DMS53 (cell line): ENCODE measurements at places on chromosomes 1 and 21.

DNA sequence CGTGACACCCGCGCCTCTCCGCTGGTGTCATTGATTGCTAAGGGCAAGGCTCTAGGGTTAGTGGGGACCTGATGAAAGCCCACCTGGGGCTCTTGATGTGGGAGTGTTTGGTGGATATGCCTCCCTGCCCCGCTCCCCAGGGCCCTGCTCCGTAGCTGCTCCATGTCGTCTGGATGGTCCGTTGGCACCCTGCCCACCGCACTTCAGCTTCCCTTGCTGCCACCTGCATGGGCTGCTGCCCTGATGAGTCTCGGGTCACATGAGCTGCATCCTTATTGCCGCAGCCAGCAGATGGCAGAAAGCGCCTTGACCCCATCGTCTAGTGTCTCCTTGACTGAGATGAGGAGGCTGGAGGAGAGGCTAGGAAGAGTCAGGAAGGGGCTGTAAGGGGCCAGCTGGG is 439.4 kb downstream of the CAMTA1 start:
- DNase-seq: peak; percentile 90

GRCh38 chr1:151801310-151801820 is 3.9 kb downstream of the LINGO4 start:
- DNase-seq: no peak

DNA sequence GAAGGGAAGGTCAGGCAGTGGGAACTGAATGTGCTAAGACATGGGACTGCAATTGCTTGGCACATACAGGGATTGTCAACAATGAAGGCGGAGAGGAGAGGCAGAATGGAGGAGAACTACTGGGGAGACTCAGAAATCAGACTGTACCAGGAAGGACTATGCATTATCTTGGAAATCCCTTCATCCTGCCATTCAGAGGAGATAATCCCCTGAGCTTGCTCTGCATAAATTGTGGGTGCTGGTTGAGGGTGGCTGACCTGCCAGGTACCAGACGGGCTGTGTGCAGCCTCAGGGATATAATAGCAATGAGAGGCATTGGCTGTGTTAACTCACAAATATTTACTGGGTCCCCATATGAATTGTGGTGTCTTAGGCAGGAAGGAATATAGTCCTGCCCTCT is 5.0 kb upstream of the TRABD2B start:
- DNase-seq: no peak

DNA sequence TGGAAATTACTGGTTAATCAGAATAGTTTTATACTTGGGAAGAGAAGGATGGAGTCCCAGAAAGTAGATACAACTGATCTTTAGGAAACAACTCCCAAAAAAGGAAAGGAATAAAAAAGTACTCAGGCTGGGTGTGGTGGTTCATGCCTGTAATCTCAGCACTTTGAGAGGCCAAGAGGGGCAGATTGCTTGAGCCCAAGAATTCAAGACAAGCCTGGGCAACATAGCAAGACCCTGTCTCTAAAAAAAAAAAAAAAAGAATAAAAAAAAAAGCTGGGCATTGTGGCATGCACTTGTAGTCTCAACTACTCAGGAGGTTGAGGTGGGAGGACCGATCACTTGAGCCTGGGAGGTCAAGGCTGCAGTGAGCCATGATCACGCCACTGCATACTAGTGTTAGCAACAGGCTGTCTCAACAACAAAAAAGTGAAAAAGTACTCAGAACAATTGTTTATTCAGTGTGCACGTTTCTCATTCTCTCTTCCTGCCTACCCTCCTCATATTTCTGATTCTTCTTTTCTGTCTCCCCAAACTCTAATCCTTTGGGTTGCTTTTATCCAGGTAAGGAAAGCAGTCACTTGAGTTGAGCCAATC is 2.2 kb upstream of the DHCR24 start:
- DNase-seq: peak; percentile 56

- no peak for DNase-seq
Observed at GRCh38 chr1:90675161-90675847, 41.8 kb downstream of the BARHL2 start.

DNA sequence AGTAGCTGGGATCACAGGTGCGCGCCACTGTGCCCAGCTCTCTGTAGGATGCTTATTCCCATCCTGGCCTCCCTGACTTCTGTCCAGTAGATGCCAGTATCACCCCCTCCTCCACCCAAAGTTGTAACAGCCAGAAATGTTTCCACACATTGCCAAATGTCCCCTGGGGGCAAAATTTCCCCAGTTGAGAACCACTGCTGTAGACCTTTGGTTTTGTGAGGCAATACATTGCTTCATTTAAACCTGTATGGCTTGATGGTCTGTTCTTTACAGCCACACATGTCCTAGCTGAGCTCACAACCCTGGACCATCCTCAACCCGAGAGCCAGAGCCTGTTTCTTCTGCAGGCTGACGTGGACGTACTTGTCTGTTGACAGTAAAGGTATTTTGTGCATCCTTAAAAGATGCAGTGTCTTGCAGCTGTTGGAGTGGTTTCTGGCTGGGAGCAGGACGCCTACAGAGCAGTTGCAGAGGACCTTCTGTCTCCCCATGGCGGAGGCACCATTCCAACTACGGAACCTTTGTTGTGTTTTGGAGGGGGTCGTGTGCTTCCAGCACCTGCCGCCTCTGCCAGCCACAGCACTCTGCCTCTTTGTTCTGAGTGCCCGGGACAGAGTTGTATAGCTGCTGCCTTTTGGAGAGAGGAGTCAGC is 26.6 kb downstream of the DOP1B start:
- no peak for DNase-seq

DNA sequence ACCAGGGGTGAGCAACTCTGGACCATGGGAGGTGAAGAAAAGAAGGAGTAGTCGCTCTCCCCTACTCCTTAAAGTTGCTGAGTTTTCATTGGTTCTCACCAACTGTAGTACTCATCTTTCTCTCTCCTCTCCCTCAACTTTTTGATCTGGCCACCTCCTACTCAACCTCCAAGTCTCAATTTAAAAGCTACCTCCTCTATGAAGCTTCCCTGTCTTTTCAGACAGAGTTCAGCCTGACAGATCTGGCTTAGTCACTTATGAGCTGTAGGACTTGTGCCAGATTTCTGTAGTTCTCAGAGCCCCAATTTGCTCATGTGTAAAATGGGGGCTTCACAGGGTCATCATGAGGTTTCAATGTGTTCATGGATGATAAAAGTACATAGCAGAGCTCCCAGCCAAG is 34.5 kb upstream of the HTR1D start:
- no peak for DNase-seq

GRCh38 chr1:150148837-150149270 is 862 bp upstream of the PLEKHO1 start:
- DNase-seq: no peak

- DNase-seq: peak; percentile 82
Observed at GRCh38 chr1:21963477-21964217, 13.2 kb upstream of the CELA3B start.

DNA sequence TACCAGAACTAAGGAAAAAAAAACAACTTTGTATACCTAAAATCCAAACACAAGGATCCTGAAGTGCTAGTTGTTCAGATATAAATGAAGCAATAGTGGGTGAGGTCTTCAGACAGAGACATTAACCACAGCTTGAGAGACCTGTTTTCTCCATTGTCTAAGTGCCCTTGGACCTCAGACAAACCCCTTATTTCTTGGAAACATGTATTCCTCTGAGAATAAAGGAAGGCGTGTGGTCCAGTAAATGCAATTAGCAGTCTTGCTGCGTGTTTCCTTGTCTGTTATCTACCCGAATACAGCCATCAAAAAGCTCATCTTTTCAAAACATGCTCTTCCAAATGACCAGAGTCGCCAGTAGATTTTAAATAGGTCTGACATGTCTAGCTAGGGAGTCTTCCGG is 291.1 kb upstream of the NFIA start:
- no peak for DNase-seq

GRCh38 chr1:44819196-44819607 is 10.9 kb downstream of the BTBD19 start:
- DNase-seq: peak; percentile 77
